ENCODE measurements at places on chromosomes 1 and 21.

- DNase-seq, result no peak
Measured at GRCh38 chr1:244276646-244277045, 175.1 kb downstream of the ADSS2 start.

DNA sequence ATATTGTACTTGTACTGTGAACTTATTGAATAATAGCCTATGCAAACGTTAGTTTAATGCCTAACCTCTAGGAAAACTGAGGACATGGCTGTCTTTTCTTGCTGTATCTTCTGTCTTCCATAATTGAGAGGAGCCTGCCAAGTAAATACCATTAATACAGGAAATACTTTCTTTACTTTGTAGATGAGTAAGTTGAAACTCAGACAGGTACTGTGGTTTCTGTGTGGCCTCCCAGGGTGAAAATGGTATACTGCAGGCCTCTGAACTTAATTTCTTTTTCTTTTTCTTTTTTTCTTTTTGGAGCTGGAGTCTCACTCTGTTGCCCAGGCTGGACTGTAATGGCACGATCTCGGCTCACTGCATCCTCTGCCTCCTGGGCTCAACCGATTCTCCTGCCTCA is 208.8 kb upstream of the ADGRL4 start:
- DNase-seq, result no peak

DNA sequence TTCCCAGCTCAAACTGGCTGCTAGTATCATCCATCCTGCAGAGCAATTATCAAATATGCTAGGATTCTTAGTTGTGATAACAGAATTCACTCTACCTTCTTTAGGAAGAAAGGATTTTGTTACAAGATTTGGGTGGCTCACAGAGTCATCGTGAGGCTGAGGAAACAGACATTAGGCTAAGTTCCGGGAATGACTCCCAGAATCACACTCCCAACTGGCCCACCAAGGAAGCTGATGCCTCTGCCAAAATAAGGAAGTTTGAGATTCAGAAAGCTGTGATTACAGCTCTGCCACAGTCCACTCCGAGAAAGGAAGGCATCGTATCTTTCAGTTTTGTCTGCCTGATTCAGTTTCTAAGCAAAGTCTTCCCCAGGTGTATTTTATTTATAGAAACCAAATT is 50.6 kb upstream of the LYPLAL1 start:
- no peak for DNase-seq

DNA sequence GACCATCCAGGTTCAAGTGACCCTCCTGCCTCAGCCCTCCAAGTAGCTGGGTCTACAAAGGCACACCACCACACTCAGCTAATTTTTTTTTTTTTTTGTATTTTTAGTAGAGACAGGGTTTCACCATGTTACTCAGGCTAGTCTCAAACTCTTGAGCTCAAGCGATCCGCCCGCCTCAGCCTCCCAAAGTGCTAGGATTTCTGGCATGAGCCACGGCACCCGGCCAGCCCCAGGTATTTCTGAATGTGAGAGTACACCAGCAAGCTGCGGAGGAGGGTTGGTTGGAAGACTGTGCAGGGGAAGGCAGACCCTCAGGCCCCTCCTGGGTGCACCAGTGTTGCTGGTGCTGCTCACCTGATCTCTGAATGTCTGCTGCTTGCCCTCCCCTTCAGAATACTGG is 33.1 kb upstream of the SIM2 start:
- DNase-seq, result no peak

DNA sequence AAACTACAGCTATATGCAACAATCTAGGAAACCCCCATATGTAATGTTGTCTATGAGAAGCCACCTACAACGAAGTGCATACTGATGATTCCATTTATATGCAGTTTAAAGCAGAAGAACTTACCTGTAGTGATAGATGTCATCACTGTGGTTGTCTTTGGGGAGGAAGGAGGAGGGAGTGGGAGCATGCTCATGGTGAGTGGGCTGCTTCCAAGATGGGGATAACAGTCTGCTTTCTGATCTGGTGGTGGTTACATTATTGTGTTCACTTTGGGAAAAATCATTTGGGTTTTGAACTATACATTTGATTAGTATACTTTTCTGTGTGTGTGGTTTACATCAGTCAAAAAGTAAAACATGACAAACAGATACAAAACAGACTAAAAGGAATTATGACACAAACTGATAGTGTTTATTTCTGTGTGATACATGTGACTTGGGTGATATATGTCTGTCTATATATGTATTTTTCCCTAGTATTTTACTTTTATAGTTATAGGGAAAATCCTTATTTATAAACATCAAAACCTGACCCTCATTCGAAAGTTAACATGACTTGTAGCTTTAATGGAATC is 184.7 kb downstream of the VPS13D start:
- no peak for DNase-seq

DNA sequence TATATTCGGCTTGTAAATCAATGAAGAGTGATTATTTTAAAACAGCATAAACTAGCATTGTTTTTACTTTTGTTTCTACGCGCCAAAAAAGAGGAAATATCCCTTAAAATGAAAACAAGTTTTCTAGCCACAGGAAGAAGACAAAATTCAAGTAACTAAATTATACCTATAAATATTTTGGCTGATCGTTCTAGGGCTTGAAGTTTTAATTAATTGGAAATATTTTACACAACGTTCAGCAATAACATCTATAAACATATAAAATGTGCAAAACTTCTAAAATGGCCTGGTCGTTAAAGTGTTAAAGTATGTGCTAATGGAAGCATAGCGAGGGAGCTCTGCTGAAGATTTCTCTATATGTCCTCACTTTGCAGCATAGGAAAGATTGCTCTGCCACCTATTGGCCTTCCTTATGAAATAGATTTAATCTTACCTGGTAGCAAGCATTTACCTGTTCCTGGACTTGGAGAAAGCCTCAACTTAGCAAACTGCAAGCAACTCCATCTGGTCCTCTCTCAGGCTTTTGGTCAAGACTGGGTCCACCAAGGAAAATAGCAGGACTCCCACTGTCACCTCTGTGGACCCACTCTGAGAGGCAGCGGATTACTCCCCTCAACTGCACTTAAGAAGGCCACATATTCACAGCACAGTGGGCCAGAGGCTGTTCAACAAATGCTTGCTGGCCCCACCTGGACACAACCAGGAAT is 351.3 kb upstream of the RUNX1 start:
- DNase-seq, result no peak

DNA sequence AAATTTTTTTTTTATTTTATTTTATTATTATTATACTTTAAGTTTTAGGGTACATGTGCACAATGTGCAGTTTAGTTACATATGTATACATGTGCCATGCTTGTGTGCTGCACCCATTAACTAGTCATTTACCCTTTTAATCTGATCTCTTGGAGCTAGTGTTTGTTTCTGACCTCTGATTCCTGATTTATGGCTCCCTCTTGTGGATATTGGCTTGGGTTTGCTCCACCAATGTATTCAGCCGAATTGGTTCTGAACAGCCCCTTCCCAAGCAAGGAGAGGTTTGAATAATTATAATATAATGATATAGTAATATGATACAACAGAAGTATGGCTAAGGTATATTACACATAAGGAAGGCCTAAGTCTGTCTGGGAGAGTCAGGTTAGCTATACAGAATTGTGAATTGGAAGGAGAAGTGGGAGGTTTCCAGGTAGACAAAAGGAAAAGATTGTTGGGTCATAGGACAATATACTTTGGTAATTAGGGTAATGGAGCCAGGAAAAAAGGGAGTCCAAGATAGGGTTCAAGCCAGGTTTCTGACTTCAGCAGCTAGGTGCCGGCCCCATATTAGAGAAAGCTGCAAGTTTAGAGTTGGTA is 53.1 kb upstream of the HMCN1 start:
- DNase-seq, result no peak

GRCh38 chr21:34668803-34669148 is at the start of gene CLIC6:
Gene CLIC6 (plus strand): TSS chr21:34668994. CDS start chr21:34669389, 395 bp downstream.
- DNase-seq, result no peak

DNA sequence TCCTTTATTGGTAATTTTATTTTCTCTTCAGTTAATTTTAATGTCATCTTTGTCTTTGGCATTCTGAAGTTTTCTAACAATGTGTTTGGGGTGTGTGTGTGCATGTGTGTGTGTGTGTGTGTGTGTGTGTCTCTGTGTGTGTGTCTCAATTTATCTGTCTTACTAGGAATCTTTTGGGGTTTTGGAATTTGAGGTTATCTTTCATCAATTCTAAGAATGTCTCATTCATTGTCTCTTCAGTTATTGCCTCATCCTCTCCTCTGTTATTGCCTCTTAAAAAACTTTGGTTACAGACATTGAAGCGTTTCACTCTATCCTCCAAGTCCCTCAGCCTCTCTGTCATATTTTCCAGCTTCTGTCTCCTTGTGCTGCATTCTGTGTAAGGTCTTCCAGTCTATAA is 18.1 kb upstream of the SAMD13 start:
- DNase-seq, result no peak

GRCh38 chr1:212860713-212861581 is 2.9 kb downstream of the FLVCR1 start:
- no peak for DNase-seq

DNA sequence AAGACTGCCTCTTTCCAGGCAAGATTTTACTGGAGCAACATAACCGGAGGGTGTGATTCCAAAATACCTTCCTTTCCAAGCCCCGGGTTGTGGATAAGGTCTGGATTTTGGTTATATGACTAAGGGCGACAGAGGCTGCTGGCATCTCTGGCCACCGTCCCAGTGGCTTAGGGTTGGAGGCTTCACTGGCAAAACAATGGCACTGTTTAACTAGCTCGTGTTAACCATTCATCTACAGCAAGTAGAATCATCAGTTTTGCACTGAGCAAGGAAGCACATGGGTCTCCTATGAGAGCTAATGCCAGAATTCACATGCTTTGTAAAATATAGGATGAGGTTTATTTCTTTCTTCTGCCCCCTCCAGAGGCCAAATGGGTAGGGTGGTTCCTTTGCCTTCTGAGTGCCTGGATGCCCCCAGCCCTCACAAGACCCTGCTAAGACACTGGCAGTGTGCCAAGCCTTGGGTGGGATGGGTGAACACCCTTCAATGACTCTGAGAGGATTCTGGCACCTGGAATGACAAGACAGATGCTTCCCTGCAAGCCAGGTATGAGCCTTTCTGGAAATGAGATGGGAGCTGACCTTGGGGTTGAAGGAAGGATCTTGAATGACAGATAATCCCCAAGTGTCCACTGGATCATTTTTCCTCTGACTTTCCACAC is 36.8 kb downstream of the DHCR24 start:
- no peak for DNase-seq

DNA sequence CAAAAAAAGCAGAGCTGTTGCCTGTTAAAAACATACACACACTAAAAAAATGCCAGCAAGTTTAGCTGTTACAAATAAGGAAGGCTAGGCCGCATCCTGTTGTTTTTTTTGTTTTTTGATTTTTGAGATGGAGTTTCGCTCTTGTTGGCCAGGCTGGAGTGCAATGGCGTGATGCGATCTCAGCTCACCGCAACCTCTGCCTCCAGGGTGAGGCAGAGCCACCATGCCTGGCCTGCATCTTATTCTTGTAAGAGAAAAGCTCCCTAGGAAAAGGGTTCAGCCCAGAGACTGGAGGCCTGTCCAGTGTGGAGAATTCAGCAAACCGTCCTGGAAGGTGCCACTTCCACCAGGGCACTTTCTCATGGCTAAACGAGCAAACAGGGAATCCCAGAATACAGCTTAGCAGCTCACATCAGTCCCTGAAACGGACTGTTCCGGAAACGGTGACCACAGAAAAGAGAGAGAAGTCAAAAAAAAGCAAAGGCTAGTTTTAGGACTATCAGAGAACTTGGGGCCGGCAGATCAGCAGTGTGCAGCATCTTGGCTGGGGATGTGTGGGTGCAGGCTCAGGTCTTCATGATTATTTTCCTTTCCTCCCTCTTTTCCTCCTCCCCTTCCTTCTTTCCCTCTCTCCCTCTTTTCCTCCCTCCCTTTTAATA is 283.6 kb downstream of the AJAP1 start:
- no peak for DNase-seq

DNA sequence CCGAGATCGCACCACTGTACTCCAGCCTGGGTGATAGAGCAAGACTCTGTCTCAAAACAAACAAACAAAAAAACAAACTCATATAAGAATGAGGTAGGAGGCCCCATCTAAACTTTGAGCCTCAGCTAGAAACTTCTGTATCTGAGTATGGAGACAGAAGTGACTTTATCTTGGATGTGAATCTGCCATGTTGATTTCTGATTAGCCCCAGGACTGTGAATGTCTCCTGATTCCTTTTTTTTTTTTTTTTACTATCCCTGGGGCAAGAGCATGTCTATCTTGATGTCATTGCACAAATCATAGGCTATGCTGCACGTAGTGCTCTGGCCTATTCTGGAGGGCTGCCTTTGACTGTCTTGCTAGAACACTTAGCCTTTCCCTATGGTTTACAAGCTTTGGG is 211.0 kb downstream of the PTPRU start:
- no peak for DNase-seq

DNA sequence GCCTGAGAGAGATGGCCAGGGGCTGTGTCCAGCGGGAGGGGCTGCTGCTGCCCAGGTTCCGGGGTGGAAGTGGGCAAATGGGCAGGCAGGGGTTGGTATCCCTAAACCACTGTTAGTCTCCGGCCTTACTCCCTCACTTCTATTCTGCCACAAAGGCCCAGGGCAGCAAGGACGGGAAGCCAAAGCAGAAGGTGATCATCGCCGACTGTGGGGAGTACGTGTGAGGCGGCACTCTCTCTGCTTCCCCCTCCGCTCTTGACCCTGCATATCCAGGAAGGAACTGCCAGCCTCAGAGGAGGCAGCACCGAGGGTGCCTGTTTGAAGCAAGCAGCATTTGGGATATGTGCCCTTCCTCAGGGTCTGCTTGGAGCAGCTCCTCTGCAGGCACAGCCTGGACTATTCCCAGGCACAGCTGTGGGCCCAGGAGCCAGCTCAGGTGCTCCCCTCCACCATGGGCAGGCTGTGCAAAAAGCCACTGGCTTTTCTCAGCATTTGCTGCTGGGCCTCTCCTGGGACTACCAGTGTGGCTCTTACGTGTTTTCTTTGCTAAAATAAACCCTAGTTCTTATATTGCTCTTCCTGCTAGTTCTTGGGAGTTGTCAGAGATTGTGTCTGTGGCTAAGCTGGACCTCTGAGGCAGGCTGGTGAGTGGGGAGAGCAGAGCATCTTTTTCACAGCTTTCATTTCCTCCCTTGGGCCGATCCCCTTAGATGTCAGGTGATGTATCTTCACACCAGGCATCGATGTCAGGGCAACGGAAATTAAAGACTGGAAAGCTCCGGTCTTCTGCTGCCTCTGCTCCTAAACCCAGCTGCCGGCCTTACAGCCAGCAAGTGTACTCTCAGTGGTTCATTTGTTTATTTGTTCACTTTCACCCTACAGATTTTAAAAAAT is 14.7 kb downstream of the PPIE start:
- DNase-seq, result no peak
